Daoy (cell line): ENCODE measurements at places on chromosomes 6 and 20. TPM values are rescaled to one million over a fixed set of nuclear protein-coding genes. Genes with fewer than 3 reads are reported as not detected.

MDFI gene
- total RNA-seq, result 45.7 and 53.7 TPM in 2 replicates

ANGPT4 gene
- under 0.01 and 0.03 TPM in 2 replicates for total RNA-seq

- no peak for DNase-seq
Observed at GRCh38 chr6:108730635-108731515, 117.3 kb upstream of the ARMC2 start.

DNA sequence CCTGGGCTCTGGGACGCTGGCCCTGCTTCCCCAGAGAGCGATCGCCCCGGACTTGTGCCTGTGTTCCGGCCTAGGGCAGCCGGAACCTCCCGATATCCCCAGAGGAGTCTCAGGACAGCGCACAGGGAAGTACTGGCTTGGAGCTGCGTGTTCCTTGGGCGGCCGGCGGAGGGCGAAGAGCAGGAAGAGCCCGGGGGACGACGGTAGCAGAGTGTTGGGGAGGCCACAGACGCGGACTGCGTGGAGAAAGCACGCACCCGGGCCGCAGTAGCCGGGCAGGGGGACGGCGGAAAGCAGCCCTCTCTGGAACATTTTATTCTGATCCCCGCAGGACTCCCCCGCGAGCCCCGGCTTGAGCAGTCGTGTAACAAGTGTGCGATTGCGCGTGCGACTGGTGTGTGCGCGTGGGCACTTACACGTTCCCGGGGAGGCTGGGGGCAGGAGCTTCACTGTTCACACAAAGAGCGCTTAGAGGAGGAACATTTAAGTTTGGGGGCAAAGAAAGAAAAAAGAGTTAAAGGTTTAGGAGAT is 36.1 kb downstream of the NCR2 start:
- DNase-seq, result peak; percentile 78

DNA sequence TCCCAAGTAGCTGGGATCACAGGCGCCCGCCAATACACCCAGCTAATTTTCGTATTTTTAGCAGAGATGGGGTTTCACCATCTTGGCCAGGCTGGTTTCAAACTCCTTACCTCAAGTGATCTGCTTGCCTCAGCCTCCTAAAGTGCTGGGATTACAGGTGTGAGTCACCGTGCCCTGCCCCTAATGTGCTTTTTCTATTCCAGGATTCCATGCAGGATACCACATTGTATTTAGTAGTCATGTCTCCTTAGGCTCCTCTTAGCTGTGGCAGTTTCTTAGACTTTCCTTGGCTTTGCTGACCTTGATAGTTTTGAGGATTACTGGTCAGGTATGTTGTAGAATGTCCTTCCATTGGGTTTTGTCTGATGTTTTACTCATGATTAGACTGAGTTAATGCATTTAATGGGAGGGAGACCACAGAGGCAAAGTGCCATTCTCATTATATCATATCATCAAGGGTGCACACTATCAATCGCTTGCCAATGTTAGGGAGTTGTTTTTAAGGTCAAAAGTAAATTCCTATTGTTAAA is 39.6 kb upstream of the TNFAIP3 start:
- DNase-seq, result no peak

DNA sequence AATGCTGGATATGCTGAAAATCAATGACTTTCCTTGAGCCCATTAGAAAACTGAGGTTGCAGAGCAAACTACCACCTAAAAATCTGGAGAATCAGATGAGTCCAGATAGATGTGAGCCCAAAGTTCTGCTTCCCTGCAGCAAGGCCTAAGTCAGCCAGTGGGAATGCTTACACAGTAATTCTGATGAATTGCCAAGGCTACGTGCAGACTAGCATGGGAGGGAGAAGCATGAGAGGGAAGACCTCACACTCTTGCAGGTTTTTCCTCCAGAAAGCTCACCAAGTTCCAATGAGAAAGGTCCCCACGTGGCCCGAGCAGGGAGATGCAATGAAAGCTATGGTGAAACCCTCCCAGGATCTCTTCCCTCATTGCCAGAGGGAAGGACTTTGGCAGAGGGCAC is 104.8 kb upstream of the SIRPA start:
- no peak for DNase-seq

GRCh38 chr6:47773005-47773404 is 8.8 kb upstream of the OPN5 start:
- DNase-seq, result no peak

GRCh38 chr6:128567029-128567428 is 46.6 kb upstream of the PTPRK start:
- no peak for DNase-seq

- no peak for DNase-seq
Observed at GRCh38 chr6:104214901-104215300, 644.8 kb downstream of the HACE1 start.

DNA sequence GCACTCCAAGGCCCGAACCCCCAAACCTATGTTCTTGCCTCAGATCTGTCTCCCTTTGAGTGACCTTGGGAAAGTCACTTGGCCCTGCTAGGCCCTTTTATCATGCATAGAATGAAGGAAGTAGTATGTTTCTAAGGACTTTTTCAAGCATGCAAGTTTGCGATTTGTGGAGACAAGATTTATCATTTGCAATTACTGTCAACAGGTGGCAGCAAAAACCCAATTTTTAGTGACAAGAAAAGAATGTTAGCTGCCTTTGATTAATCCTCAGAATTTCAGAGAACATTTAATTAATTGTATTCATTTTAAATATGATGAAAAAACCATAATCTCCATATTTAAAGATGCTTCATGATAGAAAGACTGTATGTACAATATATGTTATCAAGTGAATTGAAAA is 28.3 kb upstream of the PREP start:
- DNase-seq, result peak; percentile 41
